ENCODE measurements at places on chromosomes 4 and X.

GRCh38 chrX:17104433-17104832, 158.0 kb downstream of the REPS2 start:
- DNase-seq = no peak

DNA sequence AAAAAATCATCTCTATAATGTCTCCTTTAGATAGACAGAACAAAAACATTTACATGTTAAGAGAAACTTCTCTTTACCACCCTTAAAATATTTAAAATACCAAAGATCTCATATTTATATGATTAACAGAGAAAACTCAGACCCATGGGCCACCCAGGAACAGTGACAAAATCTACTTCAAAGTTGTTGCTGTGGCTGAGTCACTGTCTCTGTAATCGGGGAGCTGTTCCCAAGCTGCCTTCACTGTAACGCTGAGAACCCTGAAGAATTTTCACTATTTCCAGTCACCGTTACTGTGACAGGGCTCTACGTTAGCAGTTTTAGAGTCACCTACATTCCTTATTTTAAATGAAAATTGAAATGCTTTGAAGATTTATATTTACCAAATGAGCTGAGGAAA, 9.0 kb upstream of the DAPP1 start:
- DNase-seq = no peak

GRCh38 chr4:73976716-73977115, 5.1 kb downstream of the PF4 start:
- no peak for DNase-seq

DNA sequence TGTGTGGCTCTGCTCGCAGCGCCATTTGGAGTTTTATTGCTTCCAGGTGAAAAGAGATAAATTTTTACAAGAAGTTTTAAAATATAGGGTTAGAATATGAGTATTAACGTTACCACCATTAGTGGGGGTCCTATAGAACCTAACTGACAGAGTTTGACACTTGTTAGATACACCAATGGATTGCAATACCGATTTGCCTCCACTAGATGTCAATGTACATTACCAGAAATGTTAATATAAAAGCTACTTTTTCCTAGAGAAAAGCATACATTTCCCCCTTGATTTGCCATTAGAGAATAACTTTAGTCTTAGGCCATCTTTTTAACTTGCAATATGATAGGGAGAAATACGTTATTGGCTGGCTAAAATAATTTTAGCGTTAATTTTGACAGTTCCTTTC, 108.4 kb downstream of the LINC00632 start:
- no peak for DNase-seq

DNA sequence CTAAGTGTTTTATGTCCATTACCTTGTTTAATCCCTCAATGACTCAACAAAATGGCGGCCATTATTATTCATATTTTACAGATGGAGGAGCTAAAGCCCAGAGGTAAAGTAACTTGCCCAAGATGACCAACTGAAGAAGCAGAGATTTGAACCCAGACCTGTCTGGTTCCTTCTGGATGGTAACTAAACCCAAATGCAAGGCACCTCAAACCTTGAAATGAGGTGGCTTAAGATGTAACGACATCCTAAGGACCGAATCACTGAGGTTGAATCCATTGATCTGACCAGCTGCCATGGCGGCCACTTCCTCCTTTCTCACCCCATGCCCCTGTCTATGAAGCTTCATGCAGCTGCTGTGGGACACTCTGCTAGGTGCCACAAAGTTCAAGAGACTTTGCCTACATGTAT, 932 bp downstream of the TLR10 start:
- DNase-seq = no peak

DNA sequence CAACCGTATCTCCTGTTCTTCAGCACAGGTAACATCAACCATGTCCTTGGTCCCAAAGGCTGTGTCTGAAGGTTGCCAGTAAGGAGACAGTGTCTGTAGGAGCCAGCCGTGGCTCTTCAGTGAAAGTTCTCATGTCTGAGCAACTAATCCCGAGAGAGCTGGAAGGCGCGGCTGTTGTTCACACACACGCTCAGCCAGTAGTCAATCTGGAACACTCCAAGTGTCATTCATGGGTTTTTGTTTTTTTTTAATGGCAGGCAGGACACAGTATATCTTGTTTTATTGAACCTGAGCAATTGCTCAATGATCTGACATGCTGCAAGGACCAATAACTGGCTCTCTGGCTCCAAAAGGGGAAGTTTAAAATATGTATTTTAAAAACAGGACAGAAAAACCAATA, 48.4 kb upstream of the MAP3K15 start:
- DNase-seq = no peak

- peak; percentile 51 for DNase-seq
These were observed 3.5 kb downstream of the BCOR start for GRCh38 chrX:40094041-40094899.

DNA sequence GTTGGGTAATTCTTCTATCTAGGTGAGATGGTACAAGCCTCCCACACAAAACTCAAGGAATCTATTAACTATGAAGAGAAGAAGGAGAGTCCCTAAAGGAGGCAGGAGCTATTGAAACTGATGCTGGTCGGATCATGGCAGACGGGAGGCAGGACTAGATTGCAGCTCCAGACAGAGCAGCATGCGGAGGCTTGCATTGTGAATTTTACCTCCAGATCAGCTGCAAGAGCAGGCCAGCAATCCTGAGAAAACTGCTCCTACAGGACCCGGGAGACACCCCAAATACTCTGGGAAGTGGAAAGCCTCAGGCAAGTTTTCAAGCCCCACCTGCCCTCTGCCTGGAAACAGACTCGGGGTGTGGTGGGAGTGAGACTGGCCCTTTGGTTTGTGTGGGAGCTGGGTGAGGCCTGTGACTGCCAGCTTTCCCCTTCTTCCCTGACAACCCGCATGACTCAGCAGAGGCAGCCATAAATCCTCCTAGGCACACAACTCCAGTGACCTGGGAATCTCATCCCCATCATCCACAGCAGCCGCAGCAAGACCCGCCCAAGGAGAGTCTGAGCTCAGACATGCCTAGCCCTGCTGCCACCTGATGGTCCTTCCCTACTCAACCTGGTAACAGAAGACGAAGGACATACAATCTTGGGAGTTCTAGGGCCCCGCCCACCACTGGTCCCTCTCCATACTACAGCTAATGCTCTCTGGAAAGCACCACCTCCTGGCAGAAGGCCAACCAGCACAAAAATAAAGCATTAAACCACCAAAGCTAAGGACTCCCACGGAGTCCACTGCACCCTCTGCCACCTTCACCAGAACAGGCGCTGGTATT, 30.9 kb downstream of the GATB start:
- no peak for DNase-seq

DNA sequence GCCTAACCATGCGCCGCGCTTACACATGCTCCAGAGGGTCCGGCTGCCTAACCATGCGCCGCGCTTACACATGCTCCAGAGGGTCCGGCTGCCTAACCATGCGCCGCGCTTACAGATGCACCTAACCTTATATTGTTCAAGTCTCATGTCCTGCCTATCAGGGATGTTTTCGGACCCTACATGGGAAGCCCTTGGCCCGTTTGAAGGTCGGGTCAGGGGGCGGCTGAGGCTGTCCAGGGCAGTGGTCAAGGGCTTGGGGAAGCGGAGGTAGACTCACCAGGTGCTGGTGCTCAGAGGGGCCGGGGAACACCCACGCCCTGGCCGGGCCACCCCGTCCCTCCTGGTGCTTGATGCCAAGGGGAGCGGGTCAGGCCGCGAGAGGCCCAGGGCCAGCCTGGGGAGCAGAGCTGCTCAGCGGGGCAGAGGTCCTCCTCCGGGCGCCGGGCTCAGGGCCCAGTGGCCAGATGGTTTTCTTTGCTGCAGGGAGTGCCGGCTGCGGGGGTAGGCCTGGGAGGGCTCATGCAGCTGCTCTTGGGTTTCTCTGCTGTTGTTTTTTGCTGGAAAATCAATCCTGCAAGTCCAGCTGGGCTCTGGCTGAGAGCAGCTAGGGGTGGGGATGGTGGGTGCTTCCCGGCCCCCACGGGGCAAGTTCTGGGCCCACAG, 35.4 kb upstream of the SPON2 start:
- DNase-seq = no peak

GRCh38 chr4:38964942-38965775, 67.0 kb downstream of the TMEM156 start:
- no peak for DNase-seq

GRCh38 chrX:39873117-39873516, 224.6 kb downstream of the BCOR start:
- DNase-seq = no peak

DNA sequence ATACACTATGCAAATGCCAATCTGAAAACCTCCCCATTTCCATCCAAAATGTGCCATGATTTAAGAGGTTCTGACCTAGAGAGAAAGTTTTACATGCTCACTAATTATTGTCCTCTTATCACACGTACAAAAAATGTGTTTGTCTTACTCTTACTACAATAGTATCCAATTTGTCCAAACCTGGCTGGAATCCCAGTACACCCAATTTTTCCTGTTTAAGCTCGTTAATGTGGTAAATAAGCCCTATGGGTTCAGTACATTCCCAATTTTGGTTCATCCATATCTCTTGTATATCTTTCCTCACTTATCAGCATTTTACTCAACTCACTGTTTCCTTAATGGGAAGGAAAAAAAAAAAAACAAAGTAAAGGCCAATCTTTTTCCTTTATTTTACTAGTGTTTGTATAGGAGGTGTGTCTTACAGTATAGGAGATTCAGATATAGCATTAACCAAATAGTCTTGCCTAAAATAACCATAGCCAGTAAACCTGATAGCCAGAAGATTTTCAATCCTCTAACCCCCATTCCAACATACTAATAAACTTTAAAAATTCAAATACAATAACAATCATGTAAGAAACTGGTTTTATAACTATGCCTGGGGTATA, 109.8 kb downstream of the PARM1 start:
- DNase-seq = no peak

DNA sequence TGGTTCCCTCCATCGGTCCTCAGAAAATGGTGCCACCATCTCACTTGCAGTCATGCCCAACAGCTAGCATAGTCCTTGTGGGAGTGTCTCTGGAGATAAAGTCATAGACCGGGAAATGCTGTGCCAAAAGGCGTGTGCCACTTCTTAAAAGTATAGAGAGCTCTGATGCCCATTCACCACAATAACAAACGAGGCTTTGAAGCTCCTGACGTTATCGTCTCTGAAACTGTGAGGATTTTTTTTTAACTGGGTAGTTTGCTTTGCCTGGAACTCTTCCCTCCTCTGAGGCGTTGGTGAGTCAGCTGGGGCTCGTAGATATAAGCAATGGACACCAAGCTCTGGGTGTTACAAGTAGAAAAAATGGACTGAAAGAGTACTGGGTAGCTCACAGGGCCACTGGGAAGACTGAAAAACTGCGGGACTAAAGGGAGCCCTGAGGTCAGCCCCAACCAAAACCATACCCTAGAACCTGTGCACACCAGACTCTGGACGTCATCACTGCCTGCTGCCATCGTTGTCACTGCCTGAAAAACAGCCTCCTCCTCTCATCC, 89.4 kb upstream of the TRIM2 start:
- no peak for DNase-seq

- no peak for DNase-seq
These were observed 17.5 kb downstream of the RBMX2 start for GRCh38 chrX:130419263-130419662.

GRCh38 chr4:46900082-46900481, 9.0 kb downstream of the COX7B2 start:
- DNase-seq = no peak

GRCh38 chr4:2930758-2931511, 32.3 kb downstream of the NOP14 start:
- no peak for DNase-seq

GRCh38 chrX:48800574-48801279, 1.1 kb upstream of the HDAC6 start:
- DNase-seq = peak; percentile 46

DNA sequence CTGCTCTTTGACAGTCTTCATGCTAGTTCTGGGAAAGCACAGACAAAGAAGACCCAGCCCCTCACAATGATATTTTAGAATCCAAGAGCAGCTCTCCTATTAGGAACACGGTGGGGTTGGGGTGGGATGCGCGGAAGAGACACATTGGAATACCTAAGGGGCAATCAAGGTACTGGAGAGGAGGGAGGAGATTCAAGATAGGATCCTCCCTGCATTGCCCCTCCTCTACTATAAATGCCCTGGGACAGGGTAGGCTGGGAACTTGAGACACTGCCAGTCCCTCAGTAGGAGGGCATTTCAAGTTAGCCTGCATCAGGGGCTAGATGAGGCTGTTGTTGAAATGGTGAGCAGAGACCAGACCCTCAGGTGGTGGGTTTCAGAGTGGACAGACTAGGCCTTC, 5.1 kb downstream of the MAGEB17 start:
- DNase-seq = no peak

DNA sequence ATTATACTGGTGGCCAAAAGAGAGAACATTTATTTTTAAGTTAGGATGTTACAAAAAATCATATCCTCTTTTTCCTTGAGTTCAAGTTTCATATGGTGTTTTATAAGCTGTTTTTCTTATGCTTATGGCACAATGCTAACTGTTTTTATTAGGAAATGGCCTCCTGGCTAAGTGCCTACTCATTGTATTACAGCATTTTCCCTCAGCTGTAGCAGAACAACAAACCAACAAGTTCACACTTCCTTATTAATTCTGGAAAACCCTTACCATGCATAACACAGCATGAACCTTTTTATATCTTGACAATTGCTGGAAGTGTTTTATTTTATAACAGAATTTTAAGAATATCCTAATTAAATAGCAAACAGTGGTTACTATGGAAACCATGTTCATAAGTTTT, 165.8 kb downstream of the GASK1B start:
- peak; percentile 89 for DNase-seq

DNA sequence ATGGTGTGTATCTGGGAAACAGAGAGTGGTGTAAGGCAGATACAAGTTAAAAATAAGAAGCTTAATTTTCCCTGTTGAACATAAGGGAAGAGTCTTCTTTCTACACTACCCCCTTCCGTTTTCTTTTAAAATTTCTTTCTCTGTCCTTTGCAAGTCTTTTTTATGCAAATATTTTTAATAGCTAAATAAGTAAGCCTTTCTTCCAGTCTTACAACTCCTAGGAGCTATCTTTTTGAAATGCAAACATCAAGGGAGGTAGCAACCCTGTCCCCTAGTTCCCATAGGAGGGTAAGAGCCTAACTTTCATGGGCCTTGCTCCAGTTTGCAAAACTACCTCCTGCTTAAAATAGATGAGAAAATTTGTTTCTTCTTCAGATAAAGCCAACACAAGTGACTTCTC, 121.5 kb downstream of the MBNL3 start:
- no peak for DNase-seq

- peak; percentile 97 for DNase-seq
These were observed at the start of gene HERC5 for GRCh38 chr4:88456670-88457306. TSS of gene HERC5 (plus strand) at chr4:88457119. CDS start at chr4:88457270, 151 bp downstream.

- peak; percentile 3 for DNase-seq
These were observed 16.4 kb downstream of the PNMA6F start for GRCh38 chrX:153304988-153305736.

- no peak for DNase-seq
These were observed 249.8 kb downstream of the ANTXR2 start for GRCh38 chr4:79823148-79823763.

DNA sequence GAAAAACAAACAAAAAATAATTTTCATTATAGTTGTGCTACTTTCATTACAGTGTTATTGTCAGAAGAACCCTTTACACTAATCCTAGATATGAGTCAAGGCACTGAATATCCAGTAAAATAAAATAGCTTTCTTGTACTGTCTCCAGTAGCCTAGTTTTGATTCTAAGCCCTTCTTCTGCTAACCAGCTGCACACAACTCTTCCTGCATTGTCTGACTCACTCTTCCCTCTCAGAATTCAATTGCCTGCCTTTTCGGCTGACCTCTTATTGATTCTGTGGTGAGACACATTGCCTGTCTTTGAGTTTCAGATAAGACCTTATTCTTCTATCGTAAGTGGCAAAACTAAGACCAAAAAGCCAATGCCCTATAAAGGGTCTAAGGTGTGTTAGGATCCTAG, 26.7 kb upstream of the PCDH18 start:
- no peak for DNase-seq

GRCh38 chrX:28969126-28969525, 381.9 kb downstream of the IL1RAPL1 start:
- DNase-seq = no peak
